ENCODE measurements at places on chromosomes 2 and 18.

DNA sequence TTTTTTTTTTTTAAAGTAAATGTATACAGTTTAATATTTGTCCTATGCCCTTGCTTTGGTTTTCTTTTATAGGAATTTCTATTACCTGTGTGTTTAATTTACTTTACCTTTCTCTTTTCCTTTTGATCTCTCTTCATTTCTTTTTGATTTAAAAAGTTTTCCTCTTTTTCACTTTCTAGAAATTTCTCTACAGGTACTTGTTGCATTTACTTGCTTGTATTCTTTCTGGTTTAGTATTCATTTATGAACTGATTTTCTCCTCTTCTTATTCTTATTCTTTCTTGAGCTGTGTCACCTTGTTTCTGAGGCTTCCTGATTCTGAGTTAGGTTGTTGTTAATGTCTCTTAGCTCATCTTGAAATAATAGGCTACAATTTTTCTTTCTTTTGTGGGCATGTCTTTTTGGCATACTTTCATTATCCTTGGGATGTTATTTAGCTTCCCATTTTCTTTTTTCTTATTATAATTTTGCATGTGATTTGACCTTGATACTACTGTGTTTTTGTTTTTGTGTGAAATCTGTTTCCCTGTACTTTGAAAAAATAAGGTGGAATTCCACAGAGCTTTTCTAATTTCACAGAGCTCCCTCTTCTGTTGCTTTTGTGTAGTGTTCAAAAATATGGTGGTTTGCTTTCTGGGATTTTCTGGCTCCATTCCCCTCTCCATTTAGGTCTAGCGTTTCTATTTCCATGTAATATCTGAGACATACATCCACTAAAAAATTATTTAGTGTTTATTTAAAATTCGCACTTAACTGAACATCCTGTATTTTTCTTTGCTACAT lies 25.5 kb upstream of the ALMS1 start:
- no peak for DNase-seq

DNA sequence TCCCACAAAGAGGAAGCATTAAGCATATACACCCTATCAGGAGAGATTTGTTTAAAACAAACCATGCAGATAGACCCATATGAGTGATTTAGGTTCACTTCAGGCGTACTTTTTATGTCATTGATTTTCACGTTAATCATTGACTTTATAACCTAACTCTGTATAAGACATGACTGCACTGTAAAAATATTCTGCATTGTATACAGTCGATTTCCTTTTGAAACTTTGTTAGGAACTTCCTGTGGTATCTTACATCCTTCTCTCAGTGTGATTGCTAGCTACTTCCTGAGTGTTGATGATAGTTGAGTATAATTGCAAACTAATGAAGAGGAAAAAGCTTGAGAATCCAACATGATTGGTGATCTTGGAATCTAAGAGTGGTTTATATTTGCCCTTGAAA lies 69.4 kb downstream of the XIRP2 start:
- no peak for DNase-seq

- no peak for DNase-seq
These were observed 174.0 kb downstream of the ASB1 start for GRCh38 chr2:238600506-238601432.

GRCh38 chr18:11669948-11670275 lies 19.2 kb upstream of the GNAL start:
- DNase-seq, result no peak

DNA sequence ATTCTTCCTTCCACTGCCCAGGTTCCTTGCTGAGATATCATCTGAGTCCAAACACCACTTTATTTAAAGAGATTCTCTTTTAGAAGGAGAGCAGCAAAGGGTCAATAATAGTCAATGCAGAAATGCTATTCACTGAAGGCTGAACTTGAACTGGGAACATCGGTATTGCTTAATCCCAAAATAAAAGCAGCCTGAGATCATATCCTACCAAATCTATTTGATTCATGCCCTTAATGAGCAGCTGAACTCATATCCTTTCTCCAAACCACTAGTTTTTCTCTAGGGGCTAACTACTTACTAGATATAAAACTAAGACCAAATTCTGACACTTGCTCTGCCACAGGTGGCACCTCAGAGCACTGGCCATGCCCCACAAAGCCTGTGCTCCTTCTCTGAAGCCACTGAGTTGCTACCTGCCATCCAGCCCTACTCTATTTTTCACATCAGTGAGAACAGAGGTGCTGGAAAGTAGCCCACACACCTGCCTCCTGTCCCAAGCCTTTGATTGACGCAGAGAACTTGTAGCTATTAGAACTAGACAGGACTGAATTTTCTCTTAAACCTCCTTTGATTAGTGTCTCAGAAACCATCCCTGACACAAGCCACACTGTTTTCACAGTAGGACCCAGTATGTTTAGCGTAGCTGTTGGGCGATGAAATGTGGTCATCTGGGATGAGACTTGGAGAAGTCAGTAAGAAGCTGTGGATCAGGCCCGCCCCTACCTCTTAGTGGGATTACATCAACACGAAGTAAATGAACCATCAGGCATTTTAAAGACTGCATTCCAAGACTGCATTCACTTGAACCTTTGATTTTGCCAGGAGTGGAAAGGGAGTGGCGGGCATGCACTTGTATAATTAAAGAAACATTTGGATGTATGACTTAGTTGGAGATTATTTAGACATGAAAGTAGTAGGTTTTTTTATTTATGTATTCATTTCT lies 124.3 kb downstream of the RBMS1 start:
- DNase-seq, result no peak

DNA sequence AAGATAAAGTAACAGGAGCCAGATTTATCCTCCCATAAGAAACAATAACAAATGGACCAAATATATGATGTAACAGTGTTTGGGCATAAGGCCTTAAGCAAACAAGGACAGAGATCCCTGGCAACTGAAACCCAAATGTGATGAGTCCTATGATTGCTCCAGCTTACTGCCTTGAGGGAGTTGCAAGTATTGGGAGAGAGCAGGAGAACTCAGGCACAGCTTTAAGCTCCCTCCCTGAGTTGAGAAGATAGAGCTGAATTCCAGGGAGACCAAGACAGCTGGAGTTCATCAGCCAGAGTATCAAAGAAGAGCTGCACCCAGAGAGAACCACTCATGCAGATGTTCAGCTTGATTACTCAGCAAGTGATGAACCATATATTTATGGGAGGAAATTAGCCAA lies 814.5 kb upstream of the RAB6C start:
- no peak for DNase-seq

DNA sequence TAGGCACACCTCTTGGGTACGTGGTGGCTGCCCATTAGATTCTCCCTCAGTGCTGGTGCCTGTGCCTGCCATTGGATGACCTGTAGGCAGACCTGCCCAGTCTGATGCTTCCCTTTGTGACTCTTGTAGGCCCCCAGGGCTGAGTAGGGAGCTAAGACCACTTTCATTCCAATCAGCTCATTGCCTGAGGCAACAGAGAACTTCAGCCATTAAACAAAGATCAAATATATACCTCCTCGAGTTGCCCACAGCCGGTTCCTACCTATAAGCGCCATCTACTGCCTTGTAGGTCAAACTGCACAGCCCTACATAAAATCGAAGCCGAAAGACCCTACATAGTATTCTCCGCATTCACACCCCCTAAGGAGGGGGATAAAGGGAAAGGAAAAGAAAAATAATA lies 184.6 kb downstream of the ETAA1 start:
- DNase-seq, result no peak

GRCh38 chr2:65371074-65371434 lies 61.3 kb downstream of the SPRED2 start:
- DNase-seq, result no peak

- no peak for DNase-seq
These were observed 3.7 kb upstream of the FAM136A start for GRCh38 chr2:70305531-70305930.

DNA sequence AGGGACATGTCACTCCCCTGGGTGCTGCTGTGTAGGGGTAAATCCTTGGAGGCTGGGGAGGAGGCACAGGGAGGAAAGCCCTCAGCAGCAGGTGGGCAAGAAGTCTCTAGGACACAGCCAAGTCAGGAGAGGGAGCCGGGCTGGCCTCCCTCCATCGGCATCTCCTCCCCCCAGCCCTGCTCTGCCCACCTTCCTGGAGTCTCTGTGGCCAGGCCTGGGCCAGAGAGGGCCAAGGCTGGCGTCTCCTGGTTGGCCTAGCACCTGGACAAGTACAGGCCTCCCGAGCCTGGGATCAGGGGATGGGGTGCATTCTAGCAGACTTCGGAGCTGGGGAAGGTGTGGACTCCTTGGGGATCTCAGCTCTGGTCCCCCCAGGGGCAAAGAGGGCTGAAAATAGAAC lies 1.8 kb downstream of the SPEG start:
- no peak for DNase-seq

GRCh38 chr2:111028720-111029119 lies 92.0 kb upstream of the BCL2L11 start:
- DNase-seq, result no peak

- no peak for DNase-seq
These were observed 65.6 kb downstream of the STK39 start for GRCh38 chr2:168181825-168182224.

GRCh38 chr2:102278720-102279390 lies 32.5 kb upstream of the IL1RL1 start:
- DNase-seq, result no peak

DNA sequence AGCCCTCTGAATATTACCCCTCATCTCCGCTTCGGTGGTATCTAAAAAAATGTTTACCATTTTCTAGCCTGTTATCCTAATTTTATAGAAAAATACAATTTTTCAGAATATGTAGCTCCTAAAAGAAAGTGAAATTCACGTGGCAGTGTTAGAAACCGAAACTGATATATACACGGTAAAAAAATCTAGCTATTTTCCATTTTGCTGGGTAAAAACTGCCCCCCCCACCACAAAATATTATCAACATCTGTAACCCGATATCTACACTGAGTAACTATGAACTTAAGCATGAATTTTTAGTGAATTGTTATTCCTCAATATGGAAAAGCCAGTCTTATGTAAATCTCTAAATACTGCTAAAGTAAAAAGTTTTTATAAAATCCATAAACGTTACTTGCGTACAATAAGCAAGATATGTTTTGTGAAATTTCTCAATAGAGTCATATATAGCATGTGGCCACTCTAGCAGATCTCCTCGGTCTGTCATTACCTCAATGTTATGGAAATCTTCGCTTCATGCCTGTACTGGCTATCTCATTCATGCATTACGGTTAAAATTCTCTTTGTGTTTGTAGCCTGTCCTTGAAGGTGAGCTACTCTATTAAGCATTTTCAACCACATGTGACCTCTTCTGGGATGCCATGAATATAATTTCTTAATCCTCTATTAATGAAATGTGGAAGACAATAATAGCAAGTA lies 524.2 kb downstream of the TRIB2 start:
- DNase-seq, result no peak

DNA sequence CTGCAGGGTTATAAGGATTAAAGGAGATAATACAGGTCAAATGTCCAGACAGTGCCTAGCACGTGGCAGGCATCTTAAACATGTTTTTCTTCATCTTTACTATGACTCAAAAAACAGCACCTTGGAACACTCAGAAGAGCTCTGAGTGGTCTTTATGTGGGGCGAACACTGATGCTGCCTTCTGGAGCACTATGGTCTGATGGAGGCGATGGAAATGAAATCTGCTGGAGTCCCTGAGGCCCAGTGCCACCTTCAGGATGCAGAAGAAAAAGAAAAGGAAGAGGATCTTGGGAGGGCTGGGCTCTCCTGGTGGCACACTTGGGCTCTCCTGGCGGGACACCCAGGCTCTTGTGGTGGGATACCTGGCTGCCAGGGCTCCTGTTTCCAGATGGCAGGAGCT lies 171.8 kb downstream of the EIPR1 start:
- no peak for DNase-seq

DNA sequence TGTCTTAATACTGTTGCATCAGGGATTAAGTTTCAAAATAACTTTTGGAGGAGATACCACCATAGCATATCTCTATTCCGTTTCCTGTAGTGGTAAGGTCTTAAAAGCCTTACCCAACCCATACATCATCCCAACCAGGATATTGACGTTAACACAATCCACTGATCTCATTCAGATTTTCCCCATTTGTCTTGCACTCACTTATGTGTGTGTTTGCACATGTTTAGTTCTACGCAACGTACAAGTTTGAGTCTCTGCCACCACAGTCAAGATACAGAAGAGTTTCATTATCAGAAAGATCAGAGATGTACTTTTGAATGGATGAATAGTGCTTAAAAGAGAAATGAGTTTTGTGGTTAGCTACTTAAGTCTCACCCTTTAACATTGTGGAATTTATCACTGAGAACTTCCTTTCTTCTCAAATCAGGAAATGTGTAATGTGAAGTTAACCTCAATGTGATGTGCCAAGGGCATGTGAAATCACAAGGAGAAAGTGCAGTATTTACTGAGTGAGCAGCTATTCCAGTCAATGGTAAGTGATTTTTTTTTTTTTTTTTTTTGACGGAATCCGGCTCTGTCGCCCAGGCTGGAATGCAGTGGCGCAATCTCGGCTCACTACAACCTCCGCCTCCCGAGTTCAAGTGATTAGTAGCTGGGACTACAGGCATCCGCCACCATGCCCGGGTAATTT lies 69.2 kb upstream of the EPHA4 start:
- DNase-seq, result no peak

DNA sequence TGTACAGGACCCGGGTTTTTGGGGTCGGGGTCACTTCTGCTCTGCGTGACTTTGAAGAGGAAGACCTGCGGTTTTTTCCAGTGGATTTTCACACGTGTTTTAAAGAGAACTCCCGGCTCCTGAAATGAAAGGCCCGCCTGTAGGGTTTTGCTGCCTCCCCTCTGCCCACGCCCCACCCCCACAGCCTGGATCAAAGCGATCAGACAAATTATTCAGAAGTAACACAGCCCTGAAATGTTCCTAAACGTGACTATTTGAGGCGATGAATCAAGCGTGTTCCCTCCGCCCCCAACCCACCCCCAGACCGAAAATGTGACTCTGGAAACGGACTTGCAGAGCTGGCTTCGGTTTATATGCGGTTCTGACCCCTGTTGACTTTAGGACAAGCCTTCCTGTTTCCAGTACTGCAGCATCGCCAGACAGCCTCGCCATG lies 28.7 kb upstream of the SMIM21 start:
- no peak for DNase-seq

DNA sequence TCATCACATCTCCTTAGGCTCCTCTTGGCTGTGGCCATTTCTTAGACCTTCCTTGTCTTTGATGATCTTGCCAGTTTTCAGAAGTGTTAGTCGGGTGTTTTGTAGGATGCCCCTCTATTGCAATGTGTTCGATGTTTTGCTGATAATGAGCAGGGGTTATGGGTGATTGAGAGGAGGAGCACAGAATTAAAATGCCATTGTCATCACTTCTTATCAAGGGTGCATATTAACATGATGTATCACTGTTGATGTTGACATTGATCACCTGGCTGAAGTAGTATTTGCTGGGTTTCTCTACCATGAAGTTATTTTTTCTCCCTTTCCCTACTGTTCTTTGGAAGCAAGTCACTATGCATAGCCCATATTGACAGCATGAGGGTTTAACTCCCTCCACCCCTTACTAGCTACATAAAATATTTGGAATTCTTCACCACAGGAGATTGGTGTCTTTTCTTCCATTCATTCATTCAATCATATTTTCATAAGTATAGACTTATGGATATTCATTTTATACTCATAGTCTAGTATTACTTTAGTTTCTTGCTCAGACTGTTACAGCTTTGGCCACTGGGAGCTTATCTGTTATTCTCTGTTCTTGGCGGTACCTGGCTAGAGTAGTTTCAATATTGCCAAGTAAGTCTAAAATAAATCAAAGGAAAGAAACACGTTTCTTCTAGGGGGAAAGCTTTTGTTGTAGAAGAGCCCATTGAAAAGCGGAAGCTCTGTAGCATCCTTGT lies 54.5 kb upstream of the TMEM87B start:
- DNase-seq, result no peak

Data from activated CD4-positive, alpha-beta T cell treated with anti-CD3 and anti-CD28 coated beads for 24 hours (primary cell).